ENCODE measurements at places on chromosomes 12 and 14.

DNA sequence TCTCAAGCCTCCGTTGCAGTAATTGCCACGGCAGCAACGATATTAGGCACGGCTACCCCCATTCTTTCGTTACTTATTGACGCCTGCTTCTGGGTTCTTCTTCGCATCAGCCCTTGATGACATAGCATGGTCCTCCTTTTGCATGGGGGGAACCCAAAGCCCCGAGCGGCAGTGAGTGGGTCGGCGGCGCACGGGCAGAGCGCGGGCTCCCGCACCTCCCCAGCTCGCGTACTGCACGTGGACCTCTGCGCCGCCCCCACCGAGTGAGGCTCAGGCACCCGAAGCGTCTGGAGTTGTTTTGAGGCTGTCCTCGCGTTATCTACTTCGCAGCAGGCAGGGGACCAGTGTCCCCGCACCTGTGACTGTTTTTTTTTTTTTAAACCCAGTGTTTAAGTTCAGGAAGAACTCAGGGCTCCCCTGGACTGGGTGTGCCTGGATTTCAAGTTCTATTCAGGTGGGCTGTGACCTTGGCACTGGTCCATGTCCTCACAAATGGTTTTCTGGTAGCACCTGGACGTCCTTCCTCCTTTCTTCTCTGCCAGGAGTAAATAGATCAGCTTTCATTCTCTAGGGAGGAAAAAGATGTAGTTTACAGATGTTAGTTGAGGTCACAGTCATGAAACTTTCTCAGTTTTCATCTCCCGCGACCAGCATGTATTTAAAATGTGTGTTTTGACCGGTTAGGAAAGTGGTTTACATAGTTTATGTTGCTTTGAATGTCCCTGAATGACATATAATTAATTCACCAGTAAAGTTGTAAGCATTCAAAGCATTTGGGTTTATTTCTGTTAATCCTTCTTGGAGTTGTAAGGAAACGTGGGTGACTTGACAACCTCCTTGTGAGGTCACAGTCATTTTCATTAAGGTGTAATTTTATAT, 1.4 kb upstream of the FOXN4 start:
- no peak for DNase-seq

DNA sequence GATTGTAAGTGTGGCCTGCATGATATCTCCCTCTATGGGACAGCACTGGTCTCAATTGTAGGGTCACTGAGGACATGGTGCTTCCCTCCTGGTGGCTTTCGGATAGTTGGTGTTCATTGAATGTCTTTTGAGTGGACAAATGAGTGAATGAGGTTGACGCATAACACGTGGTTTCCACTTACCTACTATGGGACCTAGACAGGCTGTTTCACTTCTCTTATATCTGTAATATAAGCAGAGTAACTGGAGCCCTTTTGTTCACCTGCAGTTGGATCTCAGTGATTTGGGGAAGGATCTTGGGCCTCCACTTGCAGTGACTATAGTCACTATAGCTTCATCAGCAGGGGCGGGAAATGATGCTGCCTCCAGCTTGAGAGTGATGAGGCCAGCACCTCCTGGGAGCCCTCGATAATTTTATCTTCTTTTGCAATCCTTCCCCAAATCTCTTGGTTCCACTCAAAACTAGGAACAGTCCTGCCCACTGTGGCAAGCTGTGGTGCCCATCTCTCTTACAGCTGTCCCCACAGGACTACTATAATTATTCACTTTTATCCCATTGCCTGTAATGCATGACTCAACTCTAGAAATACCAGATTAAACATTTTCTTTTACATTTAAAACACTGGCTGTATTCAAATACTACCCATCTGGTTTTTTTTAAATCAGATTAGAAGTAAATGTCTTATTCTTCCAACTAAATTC, 242.9 kb downstream of the CHST11 start:
- no peak for DNase-seq

GRCh38 chr12:11540156-11540555, 109.3 kb upstream of the ETV6 start:
- DNase-seq = no peak

DNA sequence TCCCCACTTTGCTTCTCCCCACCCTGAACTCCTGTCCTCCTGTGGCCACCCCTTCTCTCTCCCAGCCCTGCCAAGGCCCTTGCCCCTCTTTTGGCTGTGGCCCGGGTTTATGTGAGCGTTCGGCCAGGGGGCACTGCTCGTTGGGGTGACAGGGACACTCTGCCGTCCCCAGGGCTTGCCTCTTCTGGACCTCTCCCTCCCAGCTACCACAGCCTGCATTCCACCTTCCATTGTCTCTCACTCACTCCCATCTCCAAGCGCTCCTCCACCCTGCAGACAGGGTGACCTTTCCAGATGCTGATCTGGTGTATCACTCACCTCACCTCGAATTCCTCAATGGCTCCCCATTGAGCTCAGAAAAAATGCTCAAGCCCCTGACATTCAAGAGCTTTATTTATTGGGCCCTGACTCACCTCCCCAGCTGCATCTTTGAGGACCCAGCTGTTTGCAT, 1.4 kb downstream of the SERPINA9 start:
- DNase-seq = no peak

DNA sequence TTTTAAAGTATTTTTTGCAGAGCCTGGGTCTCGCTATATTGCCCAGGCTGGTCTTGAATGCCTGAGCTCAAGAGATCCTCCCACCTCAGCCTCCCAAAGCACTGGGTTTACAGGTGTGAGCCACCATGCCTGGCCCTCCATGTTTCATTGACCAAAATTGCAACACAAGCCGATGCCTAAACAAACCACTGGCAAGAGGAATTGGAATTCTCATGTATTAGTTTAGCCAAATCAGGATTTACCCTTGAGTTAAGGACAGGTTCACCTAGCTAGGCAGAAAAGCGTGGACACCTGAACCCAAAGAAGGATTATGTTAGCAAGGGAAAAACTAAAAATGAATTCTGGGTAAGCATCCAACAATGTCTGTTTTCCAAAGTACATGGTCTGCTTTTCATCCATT, 14.6 kb upstream of the METAP2 start:
- DNase-seq = no peak

DNA sequence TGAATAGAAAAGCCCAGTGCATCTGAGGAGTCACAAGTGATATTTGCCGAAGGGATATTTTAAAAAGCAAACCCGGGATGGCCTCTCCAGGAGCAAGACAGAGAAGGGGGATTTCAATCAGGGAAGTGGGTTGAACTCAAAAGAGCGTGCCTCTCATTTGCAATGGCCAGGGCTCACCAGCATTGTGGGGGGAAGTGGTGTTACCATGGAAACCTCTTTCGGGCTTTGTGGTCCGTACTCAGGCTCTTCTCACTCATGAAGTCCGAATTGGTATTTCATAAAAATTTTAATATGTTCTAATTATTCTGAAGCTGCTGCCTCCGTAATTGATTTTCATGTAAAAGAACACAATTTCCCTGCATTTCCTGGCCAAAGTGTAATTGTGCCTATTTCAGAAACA, 79.8 kb downstream of the SLC15A4 start:
- DNase-seq = no peak

GRCh38 chr12:1346126-1346525, 248.3 kb downstream of the FBXL14 start:
- no peak for DNase-seq

DNA sequence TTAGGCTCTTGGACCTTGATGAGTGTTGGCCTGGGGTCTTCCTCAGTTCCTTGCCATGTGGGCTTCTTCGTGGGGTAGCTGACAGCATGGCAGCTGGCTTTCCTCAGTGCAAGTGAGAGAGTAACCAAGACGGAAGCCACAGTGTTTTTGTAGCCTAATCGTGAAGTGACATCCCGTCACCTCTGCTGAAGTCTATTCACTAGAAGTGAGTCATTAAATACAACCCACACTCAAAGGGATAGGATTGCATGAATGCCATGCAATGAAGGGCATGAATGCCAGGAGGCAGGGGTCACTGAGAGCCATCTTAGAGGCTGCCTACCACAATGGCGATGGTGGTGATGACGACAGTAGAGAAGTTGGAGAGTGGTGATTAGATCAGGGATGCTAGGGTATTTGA, 13.5 kb upstream of the ASIC1 start:
- no peak for DNase-seq
